ENCODE measurements at places on chromosomes 6 and 20. TPM values are rescaled to one million over a fixed set of nuclear protein-coding genes. Genes with fewer than 3 reads are reported as not detected.

- DNase-seq: no peak
These were observed 23.0 kb downstream of the PRR18 start for GRCh38 chr6:166285233-166285632.

DNA sequence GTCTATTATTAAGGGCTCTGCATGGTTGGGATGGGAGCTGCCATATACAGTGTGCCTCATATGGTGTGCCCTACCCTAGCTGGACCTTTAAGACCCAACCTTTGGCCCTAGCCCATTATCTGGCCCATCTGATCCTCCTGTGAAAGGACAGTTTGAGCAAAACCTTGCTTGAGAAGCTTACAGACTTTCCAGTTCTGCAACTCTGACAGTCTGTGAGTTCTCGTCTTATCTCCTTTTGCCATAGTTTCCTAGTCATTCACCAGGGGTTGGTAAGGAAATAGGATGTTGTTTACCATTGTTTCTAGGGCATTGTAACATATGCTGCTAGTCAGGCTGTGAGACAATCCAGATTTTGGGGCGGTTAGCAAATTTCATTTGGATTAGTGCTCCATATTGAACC, 17.2 kb downstream of the CTNNBL1 start:
- no peak for DNase-seq

Gene RAB5IF
- 66.3 TPM for polyA plus RNA-seq

DNA sequence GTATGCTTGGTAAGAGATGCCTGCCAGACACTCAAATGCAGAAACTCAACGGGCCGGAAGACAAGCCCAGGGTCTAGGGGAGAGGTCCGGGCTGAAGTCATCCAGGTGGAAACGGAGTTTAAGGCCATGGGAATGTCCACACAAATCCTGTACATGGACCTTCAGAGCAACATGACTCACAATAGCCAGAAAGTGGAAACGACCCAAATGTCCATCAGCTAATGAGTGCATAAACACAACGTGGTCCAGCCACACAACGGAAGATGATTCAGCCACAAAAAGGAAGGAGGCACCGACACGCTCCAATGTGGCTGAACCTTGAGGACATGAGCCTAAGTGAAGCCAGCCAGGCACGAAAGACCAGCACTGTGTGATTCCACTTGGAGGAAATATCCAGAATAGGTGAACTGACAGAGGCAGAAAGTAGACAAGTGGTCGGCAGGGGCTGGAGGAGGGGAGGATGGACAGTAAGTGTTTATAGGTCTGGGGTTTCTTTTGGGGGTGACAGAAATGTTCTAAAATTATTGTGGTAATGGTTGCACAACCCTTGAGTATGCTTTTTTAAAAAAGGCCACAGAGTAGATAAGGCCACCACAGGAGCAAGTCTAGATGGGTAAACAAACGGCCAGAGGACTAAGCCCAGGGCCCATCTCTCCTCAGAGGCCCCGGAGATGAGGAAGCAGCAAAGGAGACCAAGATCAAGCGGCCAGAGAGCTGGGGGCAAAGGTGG, 105.6 kb downstream of the PREX1 start:
- no peak for DNase-seq

Gene ZNF217
- 31.4 TPM for polyA plus RNA-seq

GRCh38 chr6:137883400-137884148, 16.5 kb downstream of the TNFAIP3 start:
- DNase-seq: no peak

GRCh38 chr20:10540636-10541493, 105.8 kb downstream of the SLX4IP start:
- DNase-seq: no peak

GRCh38 chr6:132675749-132676148, 16.8 kb upstream of the TAAR1 start:
- no peak for DNase-seq

Gene R3HDML
- polyA plus RNA-seq: not detected

DNA sequence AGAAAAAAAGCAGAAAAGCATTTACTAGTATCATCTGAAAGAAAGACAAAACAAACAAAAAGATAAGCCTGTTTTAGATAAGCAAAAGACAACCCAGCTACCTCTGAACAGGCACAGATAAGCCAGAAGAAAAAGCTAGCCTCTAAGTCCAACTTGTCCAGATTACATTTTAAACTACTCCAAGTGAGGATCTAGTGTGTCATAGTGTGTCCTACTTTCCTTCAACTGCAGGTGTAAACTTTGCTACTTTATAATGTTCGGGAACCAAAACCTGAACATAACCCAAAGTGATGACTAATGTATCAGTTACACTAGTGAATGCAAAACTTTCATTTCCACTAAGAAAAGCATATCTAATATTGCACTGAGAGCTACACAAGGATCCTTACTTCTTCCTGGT, 19.5 kb downstream of the ADNP start:
- DNase-seq: no peak

Gene CLPSL1
- polyA plus RNA-seq: 0.40 TPM

Gene CLIC5
- 18.6 TPM for polyA plus RNA-seq

Gene WFDC5
- polyA plus RNA-seq: not detected

Gene SULF2
- 63.5 TPM for polyA plus RNA-seq

- DNase-seq: no peak
These were observed 30.2 kb upstream of the FRMD1 start for GRCh38 chr6:168109171-168109570.

GRCh38 chr6:89564752-89565427, 73.7 kb downstream of the LYRM2 start:
- no peak for DNase-seq

DNA sequence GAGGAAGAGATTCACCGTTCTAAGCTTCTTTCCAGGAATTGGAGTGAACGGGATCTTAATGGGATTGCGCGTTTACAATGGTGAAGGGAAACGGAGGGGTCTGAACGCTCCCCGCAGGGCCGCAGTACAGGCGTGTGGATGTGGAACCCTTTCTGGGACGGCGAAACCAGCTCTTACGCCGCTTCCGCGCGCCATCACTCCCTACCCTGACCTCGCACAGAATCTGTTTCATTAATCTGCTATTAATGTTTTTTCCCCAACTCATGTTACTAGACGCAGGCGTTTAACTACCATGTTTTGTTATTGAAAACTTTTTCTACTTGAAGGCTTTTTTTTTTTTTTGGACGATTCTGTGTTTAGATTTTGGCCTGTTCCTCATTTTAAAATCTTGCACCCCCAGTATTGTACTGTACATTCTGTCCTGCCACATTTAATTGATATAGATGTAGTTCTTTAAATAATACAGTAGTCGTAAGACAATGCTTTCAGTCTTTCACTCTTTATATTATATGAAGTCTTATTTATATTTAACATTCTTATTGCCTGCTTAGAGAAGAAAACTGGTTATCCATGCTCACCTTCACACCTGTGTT, 696 bp upstream of the SUPT3H start:
- no peak for DNase-seq

GRCh38 chr20:54082100-54082499, 11.7 kb upstream of the BCAS1 start:
- DNase-seq: no peak

GRCh38 chr6:168304752-168305015, 14.9 kb downstream of the DACT2 start:
- DNase-seq: no peak

Gene PRDM13
- polyA plus RNA-seq: not detected

DNA sequence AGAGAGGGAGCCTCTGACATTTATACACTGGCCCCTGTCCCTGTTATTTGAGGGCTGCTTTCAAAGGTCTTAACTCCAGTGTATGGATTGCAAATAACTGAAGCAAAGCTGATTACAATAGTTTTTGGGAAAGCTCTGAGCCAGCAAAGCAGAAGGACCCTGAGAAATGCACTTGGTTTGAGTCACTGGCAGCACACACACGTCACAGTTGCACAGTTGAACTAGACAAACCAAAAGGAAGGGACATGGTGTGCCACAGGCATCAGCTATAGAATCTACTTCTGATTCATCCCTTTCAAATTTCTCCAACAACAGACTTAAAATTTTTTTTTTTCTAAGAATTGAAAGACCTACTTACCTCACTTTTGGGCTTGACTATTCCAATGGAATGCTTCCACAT, 56.4 kb downstream of the SNRNP48 start:
- DNase-seq: no peak

Gene STK4
- polyA plus RNA-seq: 18.7 TPM

DNA sequence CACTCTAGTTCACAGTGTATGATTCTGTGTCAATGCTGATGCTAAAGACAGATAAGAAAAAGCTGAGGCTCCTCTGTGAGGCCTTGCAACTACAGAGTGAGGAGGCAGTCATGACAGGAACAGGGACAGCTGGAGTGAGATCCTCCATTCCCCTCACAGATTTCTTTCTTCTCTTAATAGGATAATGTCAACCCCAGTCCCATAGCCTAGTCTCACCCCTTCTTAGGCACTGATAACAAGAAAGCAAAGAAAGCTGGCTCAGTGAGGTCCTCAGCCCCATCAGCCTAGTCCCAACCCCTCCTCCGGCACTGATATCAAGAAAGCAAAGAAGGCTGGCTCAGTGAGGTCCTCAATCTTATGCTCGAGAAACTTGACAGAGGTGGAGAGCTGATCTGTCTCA, 2.1 kb upstream of the PTCHD4 start:
- DNase-seq: no peak

- DNase-seq: no peak
These were observed 2.6 kb downstream of the MAFB start for GRCh38 chr20:40686434-40686882.

Gene SOD2
- 111 TPM for polyA plus RNA-seq

DNA sequence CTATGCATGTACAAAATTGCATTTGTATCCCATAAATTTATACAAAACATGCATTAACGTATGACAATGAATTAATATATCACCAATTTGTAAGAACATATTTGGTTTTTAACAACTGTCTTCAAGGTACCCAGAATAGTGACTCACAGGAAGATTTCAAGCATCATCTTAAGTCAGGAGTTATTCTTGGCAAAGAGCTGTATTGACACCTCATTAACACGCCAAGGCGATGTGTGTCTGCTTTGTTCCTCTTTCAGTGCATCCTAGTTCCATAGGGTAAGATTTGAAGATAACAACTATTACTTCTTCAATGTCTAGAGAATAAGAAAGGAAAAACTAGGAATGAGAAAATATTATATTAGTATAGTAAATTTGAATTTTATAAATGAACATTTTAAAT, 35.8 kb upstream of the TPD52L1 start:
- no peak for DNase-seq

GRCh38 chr6:161701056-161701455, 427.2 kb upstream of the AGPAT4 start:
- DNase-seq: no peak

GRCh38 chr6:96927660-96928059, 3.1 kb downstream of the KLHL32 start:
- no peak for DNase-seq

- no peak for DNase-seq
These were observed 72.7 kb downstream of the PRDM1 start for GRCh38 chr6:106158816-106159215.

- no peak for DNase-seq
These were observed 19.3 kb downstream of the TOP1 start for GRCh38 chr20:41047975-41048305.

GRCh38 chr6:160978141-160978901, 13.2 kb upstream of the MAP3K4 start:
- DNase-seq: no peak

DNA sequence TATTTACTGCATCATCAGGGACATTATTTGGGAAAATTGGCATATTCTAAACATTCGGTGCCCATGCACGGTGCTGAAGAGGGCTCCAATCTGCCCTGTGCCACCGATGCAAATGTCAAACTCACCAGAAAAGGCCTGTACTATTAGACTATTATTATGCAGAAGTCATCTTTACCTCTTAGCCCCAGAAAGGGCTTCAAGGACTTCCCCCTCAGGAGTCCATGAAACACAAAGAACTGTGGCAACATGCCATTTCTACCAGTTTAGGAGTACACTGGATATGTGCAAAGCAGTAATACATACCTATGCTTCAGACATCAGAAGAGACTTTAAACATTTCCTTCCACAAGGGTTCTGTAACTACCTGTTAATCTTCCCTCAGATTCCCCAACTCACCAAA, 8.6 kb downstream of the DIDO1 start:
- DNase-seq: no peak

DNA sequence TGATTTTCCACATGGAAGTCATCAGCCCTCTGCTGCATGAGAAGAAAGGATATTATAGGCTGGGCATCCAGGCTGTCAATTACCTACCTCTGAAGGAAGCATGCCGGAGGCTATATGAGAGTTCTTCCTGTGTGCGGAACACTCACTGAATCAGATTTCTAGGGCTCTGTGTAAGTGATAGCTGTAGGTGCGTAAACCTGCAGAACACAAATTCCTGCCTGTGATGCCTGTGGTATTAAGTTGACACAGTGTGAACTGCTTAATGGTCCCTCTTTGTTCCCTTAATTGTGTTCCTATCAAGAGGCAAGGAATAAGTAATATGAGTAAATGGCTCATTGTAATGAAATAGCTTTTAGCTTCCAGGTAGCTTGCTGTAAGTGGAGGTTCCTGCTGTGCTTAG, 103.3 kb downstream of the ANKS1A start:
- no peak for DNase-seq

- DNase-seq: no peak
These were observed 16.8 kb downstream of the RUNX2 start for GRCh38 chr6:45344900-45345299.

DNA sequence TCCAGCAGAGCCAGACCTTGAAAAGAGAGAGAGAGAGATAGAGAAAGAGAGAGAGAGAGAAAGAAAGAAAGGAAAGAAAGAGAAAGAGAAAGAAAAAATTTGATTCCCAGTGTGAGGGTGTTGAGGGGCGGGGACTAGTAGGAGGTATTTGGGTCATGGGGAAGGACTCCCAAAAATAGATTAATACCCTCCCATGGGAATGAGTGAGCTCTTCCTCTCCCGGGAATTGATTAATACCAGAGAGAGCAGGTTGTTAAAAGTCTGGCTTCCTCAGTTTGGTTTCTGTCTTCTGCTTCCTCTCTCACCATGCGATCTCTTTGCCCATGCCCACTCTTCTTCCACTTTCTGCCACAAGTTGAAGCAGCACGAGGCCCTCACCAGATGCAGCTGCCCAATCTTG, 28.8 kb upstream of the CFAP206 start:
- DNase-seq: no peak

Gene NHSL1
- polyA plus RNA-seq: 13.6 TPM

DNA sequence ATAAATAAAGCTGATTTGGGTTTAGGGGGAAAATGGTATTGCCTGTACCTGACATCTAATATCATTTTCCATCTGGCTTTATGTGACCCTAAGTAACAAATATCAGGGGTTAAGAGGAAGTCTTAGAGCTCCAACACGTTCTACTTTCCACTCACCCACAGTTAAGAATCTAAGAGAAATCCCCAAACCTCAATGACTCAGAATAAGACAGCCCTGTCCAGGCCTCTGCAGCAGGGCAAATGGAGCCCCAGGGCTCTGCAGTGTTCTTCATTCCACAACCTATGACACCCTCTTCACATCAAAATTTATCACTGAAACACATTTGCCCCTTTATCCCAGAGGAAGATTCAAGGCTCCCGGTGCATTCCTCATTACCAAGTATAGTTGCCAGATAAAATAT, 20.3 kb upstream of the TENT5A start:
- no peak for DNase-seq

DNA sequence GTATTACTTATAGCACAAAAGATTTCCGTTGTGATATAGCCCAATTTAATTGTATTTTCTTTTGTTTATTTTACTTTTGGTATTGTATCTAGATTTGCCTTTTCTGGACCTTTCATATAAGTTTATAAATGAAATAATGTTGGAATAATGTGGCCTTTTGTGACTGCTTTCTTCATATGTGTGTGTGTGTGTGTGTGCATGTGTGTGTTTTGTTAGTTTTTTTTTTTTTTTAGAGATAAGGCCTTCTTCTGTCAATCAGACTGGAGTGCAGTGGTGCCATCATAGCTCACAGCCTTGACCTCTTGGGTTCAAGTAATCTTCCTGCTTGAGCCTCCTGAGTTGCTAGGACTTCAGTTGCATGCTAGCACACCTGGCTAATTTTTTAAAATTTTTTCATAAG, 37.8 kb upstream of the ASXL1 start:
- no peak for DNase-seq

Measured in left renal pelvis (tissue), 4 donors.